ENCODE measurements at places on chromosomes 11 and 22.

GRCh38 chr22:27651486-27651885 is 150.1 kb downstream of the MN1 start:
- DNase-seq, result no peak

DNA sequence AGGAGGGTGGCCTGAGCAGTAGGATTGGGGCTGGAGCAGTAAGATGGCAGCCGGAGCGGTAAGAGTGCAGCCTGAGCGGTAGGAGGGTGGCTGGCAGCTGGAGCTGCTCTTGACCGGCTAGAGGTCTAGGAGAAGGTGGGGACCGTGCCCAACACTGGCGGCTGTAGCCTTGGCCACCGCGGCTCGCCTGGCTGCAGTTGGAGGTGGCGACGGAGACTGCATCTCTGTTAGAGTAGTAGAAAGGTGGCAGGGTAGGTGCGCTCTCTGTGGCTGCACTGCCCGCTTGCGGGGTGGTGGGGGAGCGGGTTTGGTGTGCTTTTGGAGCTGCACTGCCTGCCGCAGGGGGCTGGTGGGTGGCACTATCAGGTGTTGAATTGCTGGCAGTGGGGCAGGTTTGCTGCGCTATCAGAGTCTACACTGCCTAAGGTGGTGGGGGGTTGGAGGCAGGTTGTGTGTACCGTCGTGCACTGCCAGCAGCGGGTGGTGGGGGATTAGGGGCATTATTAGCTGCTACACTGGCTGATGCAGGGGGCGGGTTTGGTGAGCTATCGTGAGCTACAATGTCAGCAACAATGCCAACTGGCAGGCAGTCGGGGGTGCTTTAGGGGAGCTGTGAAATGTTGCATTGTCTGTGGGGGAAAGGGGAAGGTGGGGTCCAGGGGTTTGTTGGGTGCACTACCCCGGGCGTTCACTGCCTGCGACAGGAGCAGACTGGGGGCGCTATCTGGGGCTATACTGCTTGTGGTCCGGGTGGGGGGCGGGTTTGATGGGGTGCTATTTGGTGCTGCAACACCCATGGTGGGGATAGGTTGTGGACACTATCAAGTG is 4461.3 kb upstream of the OR11H1 start:
- no peak for DNase-seq

DNA sequence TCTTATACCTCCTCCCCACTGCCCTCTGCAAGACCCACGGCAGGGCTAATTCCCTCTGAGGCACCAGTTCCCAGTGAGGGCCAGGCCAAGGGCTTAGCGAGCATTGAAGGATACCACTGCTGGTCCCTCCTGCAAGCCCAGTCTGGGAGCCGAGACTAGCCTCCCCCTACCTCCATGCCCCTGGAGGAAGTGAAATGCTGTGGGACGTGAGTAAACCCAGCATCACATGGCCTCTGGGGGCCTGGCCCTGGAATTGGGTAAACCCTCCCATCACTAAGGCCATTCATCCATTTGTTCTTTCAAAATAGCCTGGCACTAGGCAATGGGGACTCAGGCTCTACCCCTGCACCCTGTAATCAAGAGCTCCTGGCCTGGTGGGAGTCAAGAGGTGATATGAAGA is 24.7 kb downstream of the ARAP1 start:
- DNase-seq, result no peak

GRCh38 chr11:126782810-126783209 is 217.8 kb downstream of the KIRREL3 start:
- DNase-seq, result no peak

DNA sequence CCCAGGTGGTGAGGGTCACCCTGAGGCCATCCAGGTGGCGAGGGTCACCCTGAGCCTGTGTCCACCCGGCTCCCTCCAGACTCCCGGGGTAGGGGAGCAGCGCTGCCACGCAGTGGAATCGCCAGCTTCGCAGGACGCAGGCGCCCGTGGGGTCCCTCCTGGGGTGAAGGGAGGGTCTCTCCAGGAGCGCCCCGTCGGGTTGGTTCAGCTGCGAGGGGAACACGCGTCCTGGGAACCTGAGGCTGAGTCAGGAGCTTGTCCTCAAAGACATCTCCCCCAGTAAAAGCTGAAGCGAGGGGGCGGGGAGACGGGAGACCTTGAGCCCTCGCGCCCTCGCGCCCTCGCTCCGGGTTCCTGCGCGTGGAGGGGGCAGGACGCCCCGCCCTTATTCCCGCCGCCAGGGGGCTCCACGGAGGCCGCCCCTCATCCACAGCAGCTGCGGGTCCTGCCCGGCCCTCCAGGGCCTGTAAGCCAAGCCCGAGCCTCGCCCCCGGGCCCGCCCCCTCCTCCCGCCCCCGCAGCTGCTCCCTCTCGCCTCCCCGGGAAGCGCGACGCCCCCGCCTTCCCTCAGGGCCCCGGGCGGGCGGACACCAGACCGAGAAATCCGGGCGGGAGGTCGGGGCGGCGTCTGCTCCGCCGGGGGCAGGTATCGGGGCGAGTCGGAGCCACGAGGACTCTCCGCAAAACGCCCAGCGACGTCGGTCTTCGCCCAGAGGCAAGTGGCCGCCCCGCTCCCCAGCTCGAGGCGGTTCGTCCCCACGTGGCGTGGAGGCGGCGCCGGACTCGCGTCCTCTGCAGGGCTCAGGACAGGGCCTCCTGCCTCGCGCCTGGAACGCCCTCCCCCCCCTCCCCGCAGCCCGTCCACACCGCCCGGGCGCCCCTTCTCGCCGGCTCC is 22.8 kb downstream of the PIM3 start:
- no peak for DNase-seq

DNA sequence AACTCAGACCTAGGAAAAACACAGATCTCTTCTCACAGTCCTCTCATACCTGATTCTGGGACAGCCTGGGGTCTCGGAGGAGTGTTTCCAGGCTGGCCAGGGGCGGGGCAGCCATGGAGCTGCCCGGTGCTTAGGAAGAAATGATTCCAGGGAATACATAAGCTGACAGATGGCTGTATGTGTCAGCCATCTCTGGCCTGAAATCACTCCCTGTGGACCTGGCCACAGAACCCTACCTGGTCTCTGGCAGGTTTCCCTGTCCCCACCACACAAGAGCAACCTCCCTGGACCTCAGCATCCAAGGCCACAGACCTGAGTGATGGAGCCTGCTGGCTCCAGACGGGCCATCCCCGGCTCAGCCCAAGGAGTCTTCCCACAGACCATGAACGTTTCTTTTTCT is 10.0 kb downstream of the GGA1 start:
- DNase-seq, result no peak

- no peak for DNase-seq
These were observed 1517.5 kb upstream of the TENM4 start for GRCh38 chr11:80958361-80958760.

GRCh38 chr11:56296898-56297297 is 4.8 kb upstream of the OR8H1 start:
- no peak for DNase-seq

DNA sequence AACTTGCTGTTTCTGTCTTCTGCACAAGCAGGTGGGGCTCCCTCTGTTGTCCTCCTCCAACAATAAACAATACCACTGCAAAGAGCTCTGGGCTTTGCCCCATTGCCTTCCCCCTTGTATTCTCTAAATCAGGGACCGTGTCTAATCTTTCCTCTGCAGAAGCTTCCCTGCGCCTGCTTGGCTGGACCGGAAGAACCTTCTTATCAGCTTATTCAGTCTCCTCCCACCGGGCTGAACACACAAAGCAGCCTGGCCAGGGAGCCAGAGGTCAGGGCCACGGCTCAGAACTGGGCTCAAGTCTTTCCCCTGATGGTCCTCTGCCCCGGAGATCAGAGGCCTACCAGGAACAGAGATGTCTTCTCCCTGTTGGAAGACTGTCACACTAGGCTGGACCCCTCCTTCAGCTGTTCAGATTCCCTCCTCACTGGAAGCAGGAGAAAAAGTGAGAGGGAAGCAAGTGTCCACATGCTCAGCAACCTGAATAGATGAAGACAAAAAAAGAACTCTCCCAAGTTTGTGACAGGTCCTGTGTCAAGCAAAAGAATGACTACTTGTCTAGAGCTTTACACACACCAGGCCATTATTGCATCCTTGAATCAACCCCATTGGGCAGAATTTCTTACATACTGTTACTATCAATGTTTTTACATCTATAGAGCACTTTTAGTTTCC is 63.7 kb downstream of the RAB30 start:
- DNase-seq, result peak; percentile 66

- DNase-seq, result no peak
These were observed 7.1 kb upstream of the GAS2L1 start for GRCh38 chr22:29299136-29299900.

- no peak for DNase-seq
These were observed 7.1 kb downstream of the NLRX1 start for GRCh38 chr11:119175493-119176077.

DNA sequence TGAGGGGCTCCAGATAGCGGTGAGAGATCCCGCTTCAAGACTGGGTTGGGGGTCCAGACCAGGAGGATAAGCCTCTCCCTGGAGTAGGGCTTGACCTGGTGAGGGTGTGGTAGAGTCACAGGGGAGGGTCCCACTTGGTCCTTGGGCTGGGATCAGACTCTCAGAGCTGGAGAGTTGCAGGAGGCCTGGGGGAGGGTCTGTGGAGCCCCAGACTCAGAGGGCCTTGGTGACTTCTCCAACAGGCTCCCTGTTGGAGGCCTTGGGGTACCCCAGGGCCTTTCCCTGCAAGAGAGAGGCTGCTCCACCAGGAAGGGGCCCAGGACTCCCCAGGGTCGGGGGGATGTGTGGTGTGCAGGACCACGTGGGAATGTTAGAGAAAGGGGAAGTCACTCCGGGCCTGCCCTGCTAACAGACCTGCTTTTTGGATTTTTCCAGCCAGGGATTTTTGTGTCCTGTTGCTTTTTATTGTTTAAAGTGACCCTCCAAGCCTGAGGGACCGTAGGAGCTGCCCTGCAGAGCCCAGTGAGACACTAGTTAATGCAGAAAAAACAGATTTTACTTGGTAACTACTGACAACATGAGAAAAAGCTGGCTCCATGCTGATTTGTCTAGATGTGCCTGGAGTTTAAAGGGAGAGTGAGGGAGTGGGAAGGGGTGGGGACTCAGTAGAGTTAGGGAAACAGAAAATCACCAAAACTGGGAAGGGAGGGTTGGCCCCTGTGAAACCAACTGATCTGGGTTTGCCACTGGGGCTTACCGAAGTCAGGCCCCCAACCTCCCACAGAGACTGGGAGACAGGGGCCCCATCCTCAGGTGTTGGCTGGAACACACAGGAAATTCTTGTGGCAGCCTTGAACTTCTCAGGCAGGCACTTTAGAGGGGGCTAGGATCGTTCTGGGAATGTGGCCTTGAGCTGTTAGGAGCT is 801 bp upstream of the TXNRD2 start:
- peak; percentile 35 for DNase-seq

DNA sequence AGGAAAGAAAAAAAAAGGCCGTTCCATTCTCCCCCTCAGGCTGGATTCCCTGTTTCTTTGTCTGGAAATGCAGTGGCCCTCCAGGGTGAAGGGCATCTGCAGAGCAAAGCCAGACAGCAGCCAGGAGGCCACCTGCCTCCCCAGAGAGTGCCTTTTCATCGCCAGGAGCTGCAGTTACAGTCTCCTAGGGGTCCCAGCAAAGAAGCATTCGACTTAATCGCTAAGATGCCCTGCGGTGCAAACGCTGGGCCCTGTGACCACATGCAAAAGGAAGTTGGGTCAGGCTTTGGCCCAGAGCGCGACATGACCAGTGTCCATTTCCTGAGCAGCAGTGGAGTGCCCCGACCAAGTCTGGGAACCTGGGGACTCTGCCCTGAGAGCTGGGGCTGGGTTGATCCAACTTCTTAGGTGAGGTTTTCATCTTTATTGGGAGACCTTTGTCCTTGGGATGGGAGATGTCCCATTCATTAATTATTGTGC is 304.6 kb downstream of the OPCML start:
- no peak for DNase-seq

DNA sequence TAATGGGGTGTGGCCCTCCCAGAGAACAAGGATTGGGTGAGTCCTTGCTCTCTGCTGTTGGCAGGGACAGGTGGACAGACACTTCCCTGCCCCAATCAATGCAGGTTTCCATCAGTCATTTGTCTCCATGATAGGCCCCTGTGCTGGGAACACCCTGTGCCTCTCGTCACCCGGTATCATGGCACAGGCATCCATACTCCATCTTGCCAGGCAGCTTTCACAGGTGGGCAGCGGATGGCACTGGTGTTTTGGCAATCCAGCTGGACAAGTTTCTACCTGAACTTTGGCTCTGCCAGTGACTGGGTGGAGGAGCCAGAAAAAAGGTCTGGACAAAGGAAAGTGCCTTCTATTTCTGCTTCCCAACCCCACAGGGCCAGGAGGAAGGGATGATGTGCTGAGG is 47.5 kb downstream of the TRIM29 start:
- DNase-seq, result no peak

DNA sequence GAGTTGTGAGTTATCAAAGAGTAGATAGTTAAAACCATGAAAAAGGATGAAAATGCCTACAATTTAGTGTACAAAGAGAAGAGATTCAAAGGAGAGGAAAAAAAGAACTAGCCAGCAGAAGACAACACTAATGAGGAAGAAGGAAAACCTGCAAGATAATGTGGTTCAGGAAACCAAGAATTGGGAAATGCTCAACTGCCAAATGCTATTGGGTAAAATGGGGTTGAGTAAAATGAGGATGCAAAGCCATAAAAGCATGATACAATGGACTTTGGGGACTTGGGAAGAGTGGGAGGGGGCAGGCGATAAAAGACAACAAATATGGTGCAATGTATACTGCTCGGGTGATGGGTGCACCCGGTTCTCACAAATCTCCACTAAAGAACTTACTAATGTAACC is 7.6 kb upstream of the OR52K2 start:
- no peak for DNase-seq

DNA sequence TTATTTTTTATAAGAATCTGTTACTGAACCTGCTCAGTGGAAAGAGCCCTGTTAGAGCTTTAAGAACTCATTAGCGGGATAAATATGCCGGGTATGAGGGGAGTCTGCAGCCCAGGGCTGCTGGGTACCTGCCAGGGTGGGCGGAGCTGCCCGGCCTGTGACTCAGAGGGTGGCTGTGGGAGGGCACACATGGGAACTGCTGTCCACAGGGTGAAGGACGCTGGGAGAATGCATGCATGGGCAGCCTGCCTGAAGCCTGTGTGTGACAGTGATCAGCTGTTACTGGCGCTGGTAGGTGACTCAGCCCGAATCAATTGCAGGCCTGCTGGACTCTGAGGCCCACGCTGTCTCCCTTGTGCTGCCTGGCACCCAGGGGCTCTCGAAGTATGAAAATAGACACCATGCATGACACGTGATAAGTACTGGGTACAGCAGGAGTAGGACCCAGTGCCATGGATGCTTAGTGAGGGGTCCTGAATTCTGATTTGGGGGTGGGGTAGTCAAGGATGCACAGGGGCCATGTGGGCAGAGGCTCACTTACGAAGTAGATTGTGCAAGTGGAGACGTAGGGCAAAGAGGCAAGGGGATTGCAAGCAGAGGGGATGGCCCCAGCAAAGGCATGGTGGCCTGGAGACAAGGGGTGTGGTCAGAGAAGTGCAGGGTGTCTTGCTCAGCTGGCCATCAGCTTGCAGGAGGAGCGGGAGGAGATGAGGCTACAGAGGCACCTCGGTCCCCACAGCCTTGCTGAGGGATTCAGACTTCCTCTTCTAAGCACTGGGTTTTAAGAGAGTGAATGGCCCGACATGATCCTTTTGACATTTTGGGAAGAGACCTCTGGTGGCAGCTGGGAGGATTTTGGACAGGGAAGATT is 36.5 kb downstream of the GRIK4 start:
- DNase-seq, result peak; percentile 84

GRCh38 chr11:16114978-16115871 is 241.1 kb downstream of the SOX6 start:
- DNase-seq, result no peak

- no peak for DNase-seq
These were observed 12.5 kb downstream of the RAC2 start for GRCh38 chr22:37231406-37232139.

GRCh38 chr22:41561335-41561734 is 525 bp downstream of the CSDC2 start:
- DNase-seq, result no peak

- DNase-seq, result no peak
These were observed 51.2 kb downstream of the KCNJ4 start for GRCh38 chr22:38403812-38404211.

- DNase-seq, result peak; percentile 25
These were observed 206.7 kb upstream of the TBCEL start for GRCh38 chr11:120817158-120817557.

Measured in hippocampal formation (tissue), 2 donors.